ENCODE measurements at places on chromosomes 1 and 21.

DNA sequence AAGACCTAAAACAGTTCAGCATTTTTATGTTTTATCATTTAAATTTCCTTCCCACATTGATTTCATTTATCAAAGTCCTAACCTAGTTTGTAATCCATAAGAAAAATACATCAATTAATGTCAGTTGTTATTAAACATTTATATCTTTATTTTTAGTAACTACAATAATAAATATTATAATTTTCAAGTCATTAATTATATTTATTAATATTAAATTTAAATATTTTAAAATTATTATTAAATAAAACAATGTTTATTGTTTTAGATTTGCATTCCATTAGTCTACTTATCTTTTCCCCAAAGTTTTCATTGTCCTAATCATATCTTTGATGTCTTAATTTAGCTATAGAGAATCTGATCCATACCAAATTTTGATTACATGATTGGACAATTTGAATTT is 368.9 kb downstream of the PLA2G4A start:
- DNase-seq = no peak

- DNase-seq = no peak
Observed at GRCh38 chr1:38059635-38060250, 13.2 kb upstream of the POU3F1 start.

DNA sequence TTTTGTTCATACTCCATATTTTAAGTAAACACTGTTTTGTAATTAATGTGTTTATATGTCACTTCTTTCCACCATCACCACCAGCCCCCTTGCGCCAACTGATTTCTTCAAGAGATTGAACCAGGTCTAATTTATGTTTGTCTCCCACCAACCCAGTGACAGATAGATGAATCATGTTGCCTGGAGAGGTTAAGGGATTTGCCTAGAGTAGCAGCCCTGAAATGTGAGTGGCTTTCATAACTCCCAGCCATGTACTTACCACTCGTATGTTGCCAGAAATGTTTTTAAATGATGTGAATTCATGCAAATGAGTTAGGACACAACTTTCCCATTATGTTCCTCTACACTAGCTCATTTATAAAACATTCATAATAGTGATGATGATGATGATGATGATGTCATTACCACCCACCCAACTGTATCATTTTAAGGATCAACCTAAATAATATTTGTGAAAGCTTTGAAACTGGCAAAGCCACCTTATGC is 86.9 kb downstream of the LRRC8D start:
- DNase-seq = no peak

- no peak for DNase-seq
Observed at GRCh38 chr21:23574932-23575331, 2032.3 kb downstream of the MRPL39 start.

GRCh38 chr1:147729315-147729714 is 31.1 kb downstream of the GJA5 start:
- no peak for DNase-seq

DNA sequence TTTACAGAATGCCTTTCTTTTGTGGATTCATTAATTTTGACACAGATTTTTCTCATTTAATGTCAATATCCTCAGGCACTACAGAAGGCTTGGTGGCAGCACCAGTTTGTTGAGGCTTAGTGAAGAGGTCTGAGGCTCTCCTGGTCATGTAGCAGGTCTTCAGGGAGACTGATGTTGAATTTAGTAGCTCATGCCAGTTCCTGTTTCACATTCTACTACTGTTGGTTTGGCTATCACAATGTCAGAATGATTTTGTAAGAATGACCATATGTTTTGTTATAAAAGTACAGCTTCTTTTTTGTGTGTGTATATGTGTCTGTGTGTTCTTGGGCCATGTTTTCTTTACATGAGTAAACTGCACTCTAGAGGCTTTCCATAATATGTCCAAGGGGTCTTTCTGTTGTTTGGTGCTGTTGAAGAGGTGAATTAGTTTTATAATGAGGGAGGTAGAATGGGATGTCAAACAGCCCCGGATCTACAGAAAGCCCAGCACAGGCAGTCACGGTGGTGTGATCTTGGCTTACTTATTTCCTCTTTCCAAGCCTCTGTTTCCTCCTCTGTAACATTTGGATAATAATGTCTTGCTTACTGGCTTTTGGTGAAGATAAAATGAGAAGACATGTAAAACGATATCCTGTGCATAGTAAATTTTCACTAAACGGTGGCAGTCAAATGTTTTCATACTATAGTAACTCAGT is 32.0 kb downstream of the C1orf21 start:
- DNase-seq = no peak

DNA sequence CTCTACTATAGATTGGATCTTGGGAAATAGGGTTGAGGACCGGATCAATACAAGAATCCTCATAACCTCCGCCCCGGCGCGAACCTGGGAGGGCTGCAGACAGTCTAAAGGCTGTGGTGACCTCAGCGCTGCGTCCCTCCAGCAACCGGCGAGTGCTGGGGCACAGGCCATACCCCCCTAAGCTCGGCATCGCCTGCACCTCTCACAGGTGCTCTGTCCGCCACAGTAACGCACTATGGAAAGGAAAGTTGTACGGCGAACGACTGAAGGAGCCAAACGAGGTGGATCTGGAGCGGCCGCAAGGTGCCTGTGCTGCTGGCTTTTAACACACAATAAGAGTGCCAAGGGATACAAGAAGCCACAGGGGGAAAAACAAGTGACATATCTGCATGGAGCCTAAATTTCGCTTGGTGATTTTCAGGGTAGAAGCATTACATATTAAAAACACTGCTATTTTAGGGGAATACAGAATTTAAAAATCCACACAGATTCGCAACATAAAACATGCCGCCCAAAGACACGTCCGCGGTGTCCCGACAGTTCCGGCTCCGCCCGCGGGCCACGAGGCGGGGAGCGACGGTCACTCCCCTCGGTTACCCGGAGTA is 1.4 kb upstream of the RBM15 start:
- DNase-seq = no peak

GRCh38 chr1:170578359-170578758 is 46.4 kb downstream of the GORAB start:
- no peak for DNase-seq

- DNase-seq = no peak
Observed at GRCh38 chr1:22196041-22196440, 53.1 kb upstream of the WNT4 start.

DNA sequence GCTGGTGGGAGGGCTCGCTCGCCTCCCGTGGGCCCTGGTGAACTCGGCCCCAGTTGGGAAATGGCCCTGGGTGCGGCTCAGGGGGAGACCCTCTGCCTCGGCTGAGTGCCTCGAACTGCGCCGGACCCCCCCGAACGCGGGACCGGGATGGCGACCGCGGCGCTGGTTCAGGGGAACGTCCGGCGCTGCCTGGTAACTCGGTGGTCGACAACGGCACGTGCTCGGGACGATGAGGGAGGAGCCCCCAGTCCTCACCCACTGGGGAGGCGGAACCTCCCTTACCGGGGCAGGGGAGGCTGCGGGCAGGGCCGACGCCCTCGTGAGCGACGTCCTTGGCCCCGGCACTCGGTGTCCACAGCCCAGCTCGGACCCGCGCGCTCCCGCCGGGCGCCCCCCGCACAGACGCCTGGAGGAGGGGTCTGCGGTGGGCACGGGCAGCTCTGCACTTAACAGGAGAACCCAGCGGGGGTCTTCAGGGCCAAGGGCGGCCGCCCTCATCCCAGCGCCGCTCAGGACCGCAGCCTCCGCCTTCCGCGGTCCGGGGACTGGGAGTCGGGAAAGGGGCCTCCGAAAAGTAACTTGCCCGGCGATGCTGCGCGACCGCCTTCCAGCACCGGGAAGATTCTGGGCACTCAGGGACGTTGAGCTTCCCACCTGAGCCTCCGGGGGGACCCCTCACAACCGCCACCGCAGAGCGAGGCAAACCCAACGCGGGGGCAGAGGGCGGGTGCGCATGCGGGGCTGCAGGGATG is 1.7 kb downstream of the HES4 start:
- no peak for DNase-seq

DNA sequence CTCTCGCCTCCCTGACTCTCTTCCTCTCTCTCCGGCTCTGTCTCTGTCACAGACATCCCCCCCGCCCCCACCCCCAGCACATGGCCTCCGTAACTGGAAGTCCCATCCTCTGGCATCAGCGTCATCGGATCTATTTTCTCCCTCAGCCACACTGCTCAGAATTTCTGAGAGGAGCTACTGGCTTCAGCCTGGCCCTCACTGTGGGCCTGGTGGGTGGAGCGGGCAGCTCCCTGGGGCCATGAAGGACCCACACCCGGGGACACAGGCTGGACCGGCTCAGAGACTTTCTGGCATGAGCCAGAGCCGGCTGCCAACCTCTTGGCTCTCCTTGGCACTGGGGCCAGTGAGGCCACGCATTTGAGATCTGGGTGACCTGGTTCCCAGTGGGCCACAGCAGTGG is 61.2 kb upstream of the CASZ1 start:
- no peak for DNase-seq

- no peak for DNase-seq
Observed at GRCh38 chr21:44405948-44406872, 49.1 kb upstream of the LRRC3 start.

- no peak for DNase-seq
Observed at GRCh38 chr1:24897263-24898151, 32.6 kb downstream of the RUNX3 start.

Measured in CD4-positive, CD25-positive, alpha-beta regulatory T cell (primary cell).